Stimulated activated CD4-positive, alpha-beta T cell treated with anti-CD3 and anti-CD28 coated beads, Interleukin-4, amount 100 ng/mL, for 24 hours (primary cell): ENCODE measurements at places on chromosomes 4 and X.

- DNase-seq, result no peak
Measured at GRCh38 chr4:16779028-16779675, 119.3 kb downstream of the LDB2 start.

DNA sequence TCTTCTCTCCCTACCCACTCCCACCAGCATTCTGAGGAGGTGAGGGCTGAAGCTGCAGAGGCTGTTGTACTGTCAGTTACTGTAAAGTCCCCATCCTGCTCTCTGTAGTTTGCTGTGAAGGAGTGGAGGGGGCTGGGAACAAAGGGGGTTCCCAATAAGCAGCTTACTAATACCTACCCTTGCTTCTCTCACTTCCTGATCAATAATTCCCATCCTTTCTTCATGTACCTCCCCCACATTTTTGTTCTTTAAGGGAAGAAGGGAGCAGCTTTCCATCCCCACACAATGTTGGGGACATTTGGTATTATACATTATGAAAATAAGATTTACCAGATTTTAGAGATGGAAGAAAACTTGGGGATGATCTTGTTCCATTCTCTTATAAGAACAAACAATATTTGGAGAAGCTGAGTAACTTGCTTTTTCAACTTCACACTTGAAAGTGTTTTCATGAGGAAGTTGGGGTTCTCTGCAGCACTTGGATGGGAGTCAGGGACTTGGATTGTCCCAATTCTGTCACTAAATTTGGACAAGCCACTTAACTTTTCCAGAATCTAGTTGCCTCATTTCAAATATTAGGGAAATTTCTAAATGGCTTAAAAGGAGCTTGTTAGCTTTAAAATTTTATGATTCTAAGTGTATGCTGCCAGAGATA lies 5.4 kb downstream of the TBC1D1 start:
- no peak for DNase-seq

DNA sequence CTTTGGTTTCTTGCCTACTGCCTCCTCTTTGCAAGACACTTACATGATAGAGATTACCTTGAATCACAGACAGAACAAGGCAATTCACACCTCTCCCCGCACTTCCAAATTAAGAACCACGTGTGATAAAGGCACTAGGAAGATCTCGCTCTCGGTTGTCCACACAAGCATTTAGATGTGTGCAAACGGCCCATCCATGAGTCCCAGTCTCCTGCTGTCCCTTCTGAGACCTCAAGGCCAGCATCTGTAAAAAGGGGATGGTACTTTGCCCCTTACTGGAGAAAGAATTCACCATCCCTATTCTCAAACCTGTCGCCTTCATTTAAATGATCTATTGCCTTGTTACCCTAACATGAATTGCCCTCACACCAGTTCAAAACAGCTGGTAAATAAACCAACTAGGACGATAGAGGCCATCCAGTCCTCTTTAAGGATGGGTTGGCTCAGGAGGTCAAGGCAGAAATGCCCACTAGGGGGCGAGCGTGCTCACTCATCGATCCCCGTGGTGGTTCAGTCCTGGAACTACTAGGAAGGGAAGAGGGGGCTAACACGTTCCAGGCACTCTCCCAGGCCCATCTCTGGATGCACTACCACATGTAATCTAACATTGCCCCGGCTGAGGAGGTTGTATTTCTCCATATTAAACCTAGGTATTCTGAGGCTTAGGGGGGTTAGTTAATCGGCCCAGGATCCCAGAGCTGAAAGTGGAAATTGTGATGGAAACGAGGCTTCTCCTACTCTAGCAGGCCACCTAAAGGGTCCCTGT lies 95.8 kb downstream of the DHX15 start:
- DNase-seq, result peak; percentile 67

DNA sequence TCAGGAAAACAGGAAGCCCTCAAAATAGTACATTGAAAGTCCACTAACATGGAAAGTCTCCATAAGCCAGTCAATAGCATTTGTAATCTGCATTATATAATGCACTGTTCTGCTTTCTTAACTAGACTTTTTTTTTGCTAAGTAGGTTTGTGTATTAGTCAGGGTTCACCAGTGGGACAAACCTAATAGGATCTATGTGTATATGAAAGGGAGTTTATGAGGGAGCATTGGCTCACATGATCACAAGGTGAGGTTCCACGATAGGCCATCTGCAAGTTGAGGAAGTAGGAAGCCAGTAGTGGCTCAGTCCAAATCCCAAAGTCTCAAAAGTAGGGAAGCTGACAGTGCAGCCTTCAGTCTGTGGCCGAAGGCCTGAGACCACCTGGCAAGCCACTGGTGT lies 116.0 kb downstream of the MXRA5 start:
- no peak for DNase-seq

GRCh38 chr4:159051245-159052071 lies 51.4 kb upstream of the RAPGEF2 start:
- no peak for DNase-seq

DNA sequence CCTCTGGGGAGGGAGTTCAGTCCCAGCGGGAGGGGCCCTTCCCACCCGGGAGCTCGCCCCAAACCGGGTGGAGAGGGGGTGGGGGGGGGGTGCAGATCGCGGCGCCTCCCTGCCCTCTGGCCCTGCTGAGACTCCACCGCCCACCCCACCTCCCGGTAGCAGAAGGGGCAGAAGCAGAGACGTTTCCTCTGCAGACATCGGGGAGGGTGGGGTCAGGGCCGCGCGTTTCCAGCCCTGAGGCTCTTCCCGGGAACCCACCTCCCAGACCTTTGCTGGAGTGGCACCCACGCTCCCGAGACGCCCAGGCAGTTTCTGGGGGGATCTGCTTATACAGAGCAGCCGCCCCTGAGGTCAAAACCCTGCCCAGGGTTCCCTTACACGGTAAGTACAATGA lies 30.2 kb downstream of the CPLX1 start:
- DNase-seq, result no peak

DNA sequence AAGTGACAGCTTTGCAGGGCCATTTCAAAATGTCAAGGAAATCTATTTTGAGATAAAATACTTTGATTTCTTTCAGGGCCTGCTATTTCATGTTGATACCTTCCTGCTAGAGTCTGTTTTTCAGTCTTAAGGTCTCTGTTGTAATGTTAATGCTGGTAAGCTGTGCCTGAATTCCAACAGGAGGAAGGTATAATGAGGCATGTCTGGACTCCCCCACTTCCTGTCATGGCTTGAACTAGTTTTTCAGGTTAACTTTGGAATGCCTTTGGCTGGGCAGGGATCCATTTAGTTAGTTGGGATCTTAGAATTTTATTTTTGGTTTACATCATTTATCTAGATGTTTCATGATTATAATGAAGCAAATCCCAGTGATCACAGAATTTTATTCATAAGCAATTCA lies 279.0 kb downstream of the CFAP47 start:
- no peak for DNase-seq

GRCh38 chr4:127261476-127261875 lies 371.3 kb upstream of the INTU start:
- no peak for DNase-seq

- no peak for DNase-seq
Measured at GRCh38 chr4:31341601-31342359, 621.6 kb downstream of the PCDH7 start.

DNA sequence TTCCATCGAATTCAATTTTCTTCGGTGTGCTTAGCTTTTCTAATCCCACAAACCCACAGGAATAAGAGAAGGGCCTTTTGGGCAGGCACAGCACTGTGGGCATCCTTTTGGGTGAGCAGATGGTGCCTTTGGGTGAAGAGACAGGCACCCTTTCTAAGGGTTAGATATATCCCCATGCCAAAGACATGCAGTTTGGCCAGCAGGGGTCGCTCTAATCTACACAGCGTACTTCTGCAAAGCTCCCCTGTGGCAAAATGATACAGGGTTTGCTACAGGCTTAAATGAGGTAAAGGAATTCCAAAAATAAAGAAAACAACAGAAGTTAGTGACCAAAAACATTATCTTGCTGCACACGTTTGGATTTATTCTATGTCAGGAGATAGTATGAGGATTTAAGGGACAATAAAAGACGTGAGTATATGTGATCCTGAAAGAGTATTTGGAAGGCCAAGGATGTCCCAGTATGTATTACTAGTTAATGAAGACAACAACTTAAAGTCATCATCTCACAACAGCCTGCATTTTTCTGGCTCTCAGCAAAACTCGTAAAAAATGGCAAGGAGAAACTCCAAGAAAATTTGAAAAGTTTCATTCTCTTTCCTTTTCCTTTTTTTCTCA lies 49.5 kb downstream of the PHEX start:
- peak; percentile 59 for DNase-seq

GRCh38 chrX:48966796-48967579 lies 4.7 kb downstream of the KCND1 start:
- no peak for DNase-seq

- DNase-seq, result no peak
Measured at GRCh38 chrX:147884958-147885357, 26.8 kb upstream of the FMR1 start.

GRCh38 chrX:111519215-111519614 lies 7.8 kb downstream of the SERTM2 start:
- no peak for DNase-seq

- DNase-seq, result peak; percentile 66
Measured at GRCh38 chrX:154097003-154097588, 421 bp downstream of the MECP2 start.

DNA sequence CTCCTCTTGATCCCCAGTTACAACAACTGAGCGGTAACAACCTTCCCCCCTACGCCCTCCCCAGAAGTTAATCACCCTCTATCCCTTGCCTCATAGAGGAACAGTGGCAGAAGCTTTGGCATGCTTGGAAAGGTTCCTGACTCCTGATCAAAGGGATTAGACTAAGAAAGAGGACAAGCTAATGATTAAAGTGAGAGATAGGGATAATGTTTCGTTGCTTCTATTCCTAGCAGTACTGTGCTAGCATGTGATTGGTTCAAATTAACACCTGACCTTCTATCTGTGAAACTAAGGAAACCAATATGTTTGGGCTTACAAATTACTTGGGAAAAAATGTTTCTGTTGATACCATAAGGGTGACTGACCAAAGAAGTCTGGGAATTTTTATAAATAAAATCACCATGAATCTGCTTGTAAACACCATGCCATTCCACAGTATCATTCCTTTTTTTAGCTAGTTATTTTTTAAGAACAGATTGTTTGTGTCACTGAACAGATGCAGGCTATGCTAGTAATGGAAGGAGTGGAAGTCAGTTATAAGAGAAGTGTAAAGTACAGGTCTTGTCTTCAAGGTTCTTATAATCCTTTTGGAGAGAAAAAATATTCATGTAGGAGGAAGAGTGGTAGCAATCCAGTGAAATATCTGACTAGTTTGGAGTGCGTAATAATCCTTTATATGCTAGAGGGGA lies 11.3 kb upstream of the ATP1B4 start:
- no peak for DNase-seq

- no peak for DNase-seq
Measured at GRCh38 chr4:151415978-151416377, 7.0 kb downstream of the FHIP1A start.

DNA sequence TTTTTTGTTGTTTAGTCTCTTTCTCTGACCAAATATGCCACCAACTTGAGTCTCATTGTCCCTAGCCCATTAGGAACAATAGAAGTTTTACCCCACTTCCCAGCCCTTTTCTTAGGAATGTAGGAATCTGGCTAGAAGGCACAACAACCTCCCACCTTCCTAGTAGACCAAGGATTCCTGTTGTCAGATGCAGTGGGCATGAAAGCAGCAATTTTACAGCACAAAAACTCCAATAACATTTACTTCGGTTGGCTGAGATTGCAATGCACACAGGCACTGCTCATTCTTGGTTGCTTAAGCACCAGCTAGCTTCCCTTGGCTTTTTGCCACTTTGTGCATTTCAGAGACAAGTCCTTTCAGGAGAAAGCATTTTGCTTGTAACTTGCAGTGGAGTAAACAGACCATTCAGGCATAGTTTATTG lies 312.8 kb downstream of the TENM3 start:
- no peak for DNase-seq
